NCI-H1694 (cell line): ENCODE measurements at places on chromosomes 6 and 20.

- no peak for DNase-seq
These were observed 64.0 kb upstream of the ELOVL5 start for GRCh38 chr6:53412751-53413150.

DNA sequence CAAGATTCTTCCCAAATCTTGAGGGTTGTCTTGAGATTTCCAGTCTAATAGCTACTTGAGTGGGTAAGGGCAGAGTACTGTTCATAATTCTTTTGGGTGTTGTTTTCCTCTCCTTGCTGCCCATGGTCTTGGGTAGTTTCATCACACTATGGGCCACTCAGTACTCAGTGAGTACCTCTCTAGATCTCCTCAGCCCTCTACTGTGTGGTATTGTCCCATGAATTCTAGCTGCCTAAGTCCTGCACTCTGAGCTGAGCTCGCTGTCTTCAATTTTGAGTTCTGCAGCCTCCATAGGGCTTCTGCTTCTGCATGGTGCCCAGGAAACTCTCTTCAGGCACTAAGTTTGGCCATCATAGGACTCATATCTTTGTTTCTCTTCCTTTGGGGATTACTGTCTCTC lies 42.3 kb downstream of the ASXL1 start:
- DNase-seq = no peak

GRCh38 chr6:8494730-8495129 lies 59.4 kb upstream of the SLC35B3 start:
- DNase-seq = no peak

DNA sequence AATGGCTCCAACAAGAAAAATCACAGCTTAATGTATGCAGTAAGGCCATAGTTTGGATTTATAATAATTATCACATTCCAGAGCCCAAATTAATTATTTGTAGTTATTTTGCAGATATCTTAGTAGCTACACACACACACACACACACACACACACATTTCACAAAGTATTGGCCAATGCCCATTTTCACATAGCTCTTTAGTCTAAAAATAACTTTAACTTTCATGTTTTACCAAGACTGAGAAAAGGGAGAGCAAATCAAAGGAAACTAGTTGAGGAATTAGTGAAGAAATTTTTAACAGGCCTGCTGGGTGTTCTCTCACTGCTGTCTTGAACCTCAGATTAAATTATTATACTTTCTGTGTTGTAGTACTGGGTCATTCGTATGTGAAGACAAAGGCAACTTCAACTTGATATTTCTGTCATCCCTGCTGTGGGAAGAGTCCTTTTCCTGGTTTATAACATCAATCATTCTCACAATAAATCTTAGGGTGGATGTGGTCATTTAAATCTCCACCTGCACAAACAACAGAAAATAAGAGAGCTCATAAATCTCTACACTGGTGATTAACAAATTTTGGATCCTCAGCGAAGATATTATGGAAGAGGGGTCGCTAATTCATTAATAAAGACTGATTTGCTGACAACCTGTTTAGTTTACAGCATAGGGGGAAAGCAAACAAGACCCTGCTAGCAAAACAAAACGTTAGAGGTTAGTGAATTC lies 1.6 kb upstream of the TCF21 start:
- no peak for DNase-seq

- DNase-seq = peak; percentile 95
These were observed at the start of gene RNGTT for GRCh38 chr6:88963139-88964090. Gene RNGTT, minus strand, starts transcription at chr6:88963618. Its CDS starts 209 bp downstream, at chr6:88963409.

DNA sequence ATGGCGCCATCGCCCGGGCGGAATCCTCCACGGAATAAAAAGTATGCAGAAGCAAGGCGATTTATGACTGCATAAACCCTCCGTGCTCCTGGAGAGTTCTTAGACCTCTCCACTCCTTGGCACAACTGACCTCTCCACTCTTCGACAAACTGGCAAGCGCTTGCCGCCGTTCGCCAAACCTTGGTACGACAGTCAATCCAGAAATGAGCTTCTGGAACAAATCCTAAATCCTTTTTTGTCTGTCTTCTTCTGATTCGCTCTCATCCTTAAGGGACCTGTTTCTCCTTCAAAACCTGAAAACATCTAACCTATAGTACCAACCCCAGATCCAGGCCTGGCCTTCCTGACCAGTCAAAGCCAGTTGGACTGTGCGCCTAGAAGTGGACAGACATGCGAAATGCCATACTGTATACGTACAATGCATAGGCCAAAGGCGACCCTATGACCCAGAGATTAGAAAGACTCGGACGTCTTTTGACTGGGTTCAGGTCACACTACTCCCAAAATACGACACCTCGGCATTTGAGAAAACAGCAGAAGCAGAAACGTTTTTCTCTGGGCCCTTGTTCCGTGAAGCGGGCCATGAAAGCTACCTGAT lies 59.4 kb downstream of the TRIM27 start:
- DNase-seq = no peak

DNA sequence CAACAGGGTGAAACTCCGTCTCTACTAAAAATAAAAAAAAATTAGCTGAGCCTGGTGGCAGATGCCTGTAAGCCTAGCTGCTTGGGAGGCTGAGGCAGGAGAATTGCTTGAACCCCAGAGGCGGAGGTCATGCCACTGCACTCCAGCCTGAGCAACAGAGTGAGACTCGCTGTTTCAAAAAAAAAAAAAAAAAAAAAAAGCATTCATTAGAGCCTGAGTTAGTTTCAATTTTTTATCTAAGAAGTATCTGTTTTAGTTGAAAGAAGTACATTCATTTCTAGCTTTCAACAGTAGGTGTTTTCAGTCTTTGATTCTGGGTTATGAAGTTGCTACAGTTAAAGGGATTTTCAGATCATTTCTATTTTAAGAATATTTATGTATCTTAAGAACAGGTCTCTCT lies 42.2 kb downstream of the ZNF292 start:
- DNase-seq = no peak

GRCh38 chr6:119323478-119323877 lies 26.1 kb downstream of the MAN1A1 start:
- no peak for DNase-seq

DNA sequence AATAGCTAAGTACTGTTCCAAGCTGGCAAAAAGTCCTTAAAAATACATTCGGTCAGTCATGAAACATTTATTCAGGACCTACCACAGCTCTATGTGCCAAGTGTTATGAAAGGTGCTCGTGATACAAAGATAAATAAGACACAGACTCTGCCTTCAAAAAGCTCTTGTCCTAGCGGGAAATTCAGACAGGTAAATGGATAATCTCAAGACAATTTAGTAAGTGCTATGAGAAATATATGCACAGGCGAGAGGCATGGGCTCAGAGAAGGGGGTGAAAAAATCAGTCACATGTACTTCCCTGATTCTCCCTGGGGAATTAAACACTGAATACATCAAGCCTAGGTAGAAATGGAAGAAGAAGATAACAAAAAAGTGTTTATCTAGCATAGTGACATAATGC lies 49.8 kb upstream of the HEY2 start:
- no peak for DNase-seq

- DNase-seq = no peak
These were observed 930.5 kb upstream of the FLRT3 start for GRCh38 chr20:15267935-15268334.

GRCh38 chr6:151380848-151381205 lies 10.5 kb downstream of the ZBTB2 start:
- no peak for DNase-seq

- DNase-seq = no peak
These were observed 43.5 kb downstream of the TTI1 start for GRCh38 chr20:37989601-37990295.

DNA sequence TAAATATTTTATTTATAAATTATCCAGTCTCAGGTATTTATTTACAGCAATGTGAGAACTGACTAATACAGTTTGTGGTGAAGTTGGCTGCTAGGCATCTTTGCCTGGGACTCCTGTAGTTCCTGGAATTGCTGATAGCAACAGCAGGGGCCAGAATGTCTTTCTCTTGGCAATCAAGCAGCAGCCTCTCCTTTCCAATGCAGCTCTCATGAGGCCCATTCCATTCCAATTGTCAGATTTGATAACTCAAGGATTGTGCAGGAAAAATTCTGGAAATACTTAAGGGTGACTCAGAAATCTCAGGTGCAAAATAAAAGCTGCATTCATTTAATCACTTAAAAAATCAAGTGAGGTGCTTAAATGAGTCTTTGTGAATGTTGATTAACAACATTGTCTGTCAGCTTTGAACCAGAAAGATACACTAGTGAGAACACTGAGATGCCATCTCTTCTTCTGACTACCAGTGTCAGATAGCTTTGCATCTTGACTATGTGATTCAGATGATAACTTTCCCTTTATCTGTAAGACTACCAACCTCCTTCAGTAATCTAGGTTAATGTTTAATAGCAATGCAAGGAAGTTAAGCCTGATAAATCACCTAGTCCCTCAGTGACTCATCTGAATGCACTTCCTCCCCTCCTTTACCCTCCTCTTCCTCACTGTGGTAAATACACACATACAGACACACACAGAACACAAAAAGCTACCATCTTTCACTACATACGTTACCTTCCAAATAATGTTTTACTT lies 32.1 kb upstream of the COL21A1 start:
- no peak for DNase-seq

- peak; percentile 98 for DNase-seq
These were observed at the start of gene PPP1R10 for GRCh38 chr6:30616811-30617564. Gene PPP1R10, minus strand, starts transcription at chr6:30617243. Its CDS starts 7,299 bp downstream, at chr6:30609944.

DNA sequence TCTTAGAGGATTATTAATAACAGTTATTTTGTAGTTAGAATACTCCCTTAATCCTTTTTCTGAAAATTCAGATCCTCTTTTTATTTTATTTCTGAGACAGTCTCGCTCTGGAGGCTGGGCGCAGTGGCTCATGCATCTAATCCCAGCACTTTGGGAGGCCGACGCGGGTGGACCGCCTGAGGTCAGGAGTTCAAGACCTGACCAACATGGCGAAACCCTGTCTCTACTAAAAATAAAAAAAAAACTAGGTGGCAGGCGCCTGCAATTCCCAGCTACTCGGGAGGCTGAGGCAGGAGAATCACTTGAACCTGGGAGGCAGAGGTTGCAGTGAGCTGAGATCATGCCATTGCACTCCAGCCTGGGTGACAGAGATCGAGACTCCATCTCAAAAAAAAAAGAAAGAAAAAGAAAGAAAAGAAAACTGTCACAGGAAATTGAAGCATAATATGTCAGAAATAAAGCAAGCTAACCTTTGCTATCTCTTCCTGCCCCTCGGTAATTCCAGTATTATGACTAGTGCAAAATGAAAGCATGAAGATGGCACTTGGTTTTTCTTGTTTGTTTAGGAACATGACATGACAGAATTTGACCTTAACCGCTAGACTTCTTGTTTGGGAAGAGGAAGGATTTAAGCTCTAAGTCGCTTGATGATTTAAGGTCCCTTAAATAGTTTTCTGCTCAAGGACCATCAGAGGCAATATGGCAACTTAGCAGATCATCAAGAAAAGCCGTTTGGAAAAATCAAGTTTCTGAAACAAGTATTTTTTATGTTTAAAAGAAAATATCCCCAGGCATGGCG lies 1.8 kb upstream of the RBM39 start:
- no peak for DNase-seq

- no peak for DNase-seq
These were observed 27.6 kb upstream of the NFATC2 start for GRCh38 chr20:51569815-51570738.

DNA sequence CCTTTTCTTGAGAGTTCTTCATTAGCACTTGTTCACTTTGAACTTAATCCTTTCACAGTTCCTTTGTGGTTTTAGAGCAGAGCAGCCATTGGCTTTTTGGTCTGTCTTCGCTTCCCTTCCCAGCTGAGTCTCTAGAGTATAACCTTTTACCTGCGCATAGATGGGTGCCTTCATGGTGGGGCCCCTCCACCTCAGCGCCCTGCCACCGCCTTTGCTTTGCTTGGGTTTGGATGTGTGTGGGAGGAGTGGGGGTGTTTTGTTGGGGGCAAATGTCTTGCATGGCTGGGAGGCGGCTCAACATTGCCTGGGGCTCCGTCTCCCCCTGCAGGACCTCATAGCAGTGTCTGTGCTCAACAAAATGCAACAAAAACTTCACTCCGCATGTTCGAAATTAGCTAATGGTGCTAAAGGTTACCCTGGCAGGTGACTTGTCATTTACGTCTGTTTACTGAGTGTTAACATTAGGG lies 11.9 kb downstream of the PYGB start:
- no peak for DNase-seq

- DNase-seq = no peak
These were observed 7.5 kb upstream of the BHLHE23 start for GRCh38 chr20:63014287-63014686.

DNA sequence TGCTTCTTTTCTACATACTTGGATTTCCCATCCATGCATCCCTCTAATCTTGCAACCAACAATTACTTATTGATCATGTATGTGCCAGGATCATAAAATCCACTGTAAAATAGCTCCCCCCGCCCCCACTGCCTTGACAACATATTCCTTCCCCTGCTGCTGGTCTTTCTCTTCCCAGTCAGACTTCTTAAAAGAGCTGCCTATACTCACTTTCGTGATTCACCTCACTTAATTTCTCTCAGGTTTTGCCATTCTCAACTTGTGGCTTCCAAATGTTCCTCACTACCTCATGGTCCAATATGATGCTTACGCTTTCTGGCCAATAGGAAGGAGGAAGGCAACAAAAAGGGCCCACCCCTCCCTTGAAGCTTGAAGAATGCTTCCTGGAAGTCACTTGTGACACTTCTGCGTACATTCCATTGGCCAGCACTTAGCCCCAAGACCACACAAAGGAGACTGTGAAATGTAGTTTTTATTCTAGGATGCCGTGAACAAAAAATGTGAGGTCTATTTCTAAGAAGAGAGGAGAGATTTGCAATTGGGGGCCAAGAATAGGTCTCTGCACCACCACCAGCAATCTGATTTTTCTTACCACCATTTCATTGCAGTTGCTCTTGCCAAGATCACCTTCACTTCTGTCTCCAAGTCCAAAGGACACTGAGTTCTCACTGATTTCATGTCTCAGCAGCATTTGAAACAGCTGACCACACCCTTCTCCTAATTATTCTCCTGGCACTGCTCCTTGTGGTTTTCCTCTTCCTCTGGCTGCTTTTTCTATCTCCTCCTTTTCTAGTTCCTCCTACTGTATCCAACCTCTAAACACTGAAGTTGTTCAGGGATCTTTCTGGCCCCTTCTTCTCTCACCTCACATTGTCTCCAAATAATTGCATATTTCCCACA lies 30.8 kb downstream of the CD164 start:
- DNase-seq = no peak
